ENCODE measurements at places on chromosomes 13 and 19.

GRCh38 chr13:108166078-108166477 lies 49.3 kb downstream of the LIG4 start:
- ATAC-seq, result no peak

GRCh38 chr13:21672796-21673538 lies 2.1 kb downstream of the FGF9 start:
- no peak for ATAC-seq

DNA sequence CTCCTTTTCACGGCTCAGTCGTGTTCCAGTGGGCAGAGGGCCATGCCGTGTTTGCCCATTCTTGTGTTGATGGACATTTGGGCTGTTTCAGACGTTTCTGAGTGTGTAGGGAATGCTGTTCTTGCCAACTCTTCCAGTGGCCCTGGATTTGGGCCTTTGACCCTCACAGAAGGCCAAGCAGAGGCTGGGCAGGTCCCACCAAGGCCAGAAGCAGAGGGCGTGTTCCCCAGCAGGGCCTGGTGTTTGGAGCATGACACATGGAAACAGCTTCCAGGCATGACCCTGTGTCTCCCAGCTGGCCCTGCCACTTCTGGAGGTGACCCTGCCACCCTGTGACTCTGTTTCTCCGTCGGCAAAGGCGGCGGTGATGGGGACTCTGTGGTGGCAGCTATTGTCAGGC lies 35.9 kb downstream of the EFNA2 start:
- ATAC-seq, result no peak

DNA sequence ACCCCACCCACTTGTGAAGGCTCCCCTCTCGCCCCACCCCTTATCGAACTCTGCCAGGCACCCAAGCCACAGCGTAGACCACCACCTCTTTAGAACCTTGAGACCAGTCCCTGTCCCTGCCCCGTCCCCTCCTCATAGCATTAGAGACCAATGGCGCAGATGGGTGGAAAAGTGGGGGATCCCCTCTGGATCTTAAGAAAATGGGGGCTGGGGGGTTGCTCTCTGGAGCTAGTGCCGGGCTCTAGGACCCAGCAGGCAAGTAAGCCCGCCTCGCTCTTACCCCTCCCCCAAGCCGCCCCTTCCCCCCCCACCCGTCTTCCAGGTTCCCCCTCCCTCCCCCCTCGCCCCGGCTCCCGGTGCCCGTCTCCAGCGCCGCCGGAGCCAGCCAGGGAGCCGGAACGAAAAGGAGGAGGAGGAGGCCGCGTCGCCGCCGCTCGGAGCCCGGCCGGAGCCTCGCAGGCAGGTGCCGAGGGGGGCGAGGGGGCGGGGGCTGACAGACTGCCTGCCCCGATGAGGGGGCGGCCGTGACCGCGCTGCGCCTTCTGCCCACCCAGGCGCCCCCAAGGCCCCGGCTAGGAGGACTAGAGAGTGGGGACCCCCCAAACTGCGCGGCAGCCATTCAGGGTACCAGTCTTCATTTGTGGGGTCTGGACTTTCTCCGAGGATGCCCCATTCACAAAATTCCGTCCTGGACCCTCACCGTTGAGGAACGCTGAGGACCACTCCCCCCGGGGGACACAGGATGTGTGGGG lies at the start of gene SPRED3:
TSS of gene SPRED3 (plus strand) at position 349 of the 752 bp plus-strand sequence. CDS start 1,606 bp downstream, outside the sequence.
- ATAC-seq, result no peak

GRCh38 chr13:109100705-109101304 lies 471.4 kb downstream of the MYO16 start:
- no peak for ATAC-seq

GRCh38 chr13:98405107-98405571 lies 171.8 kb downstream of the STK24 start:
- no peak for ATAC-seq

DNA sequence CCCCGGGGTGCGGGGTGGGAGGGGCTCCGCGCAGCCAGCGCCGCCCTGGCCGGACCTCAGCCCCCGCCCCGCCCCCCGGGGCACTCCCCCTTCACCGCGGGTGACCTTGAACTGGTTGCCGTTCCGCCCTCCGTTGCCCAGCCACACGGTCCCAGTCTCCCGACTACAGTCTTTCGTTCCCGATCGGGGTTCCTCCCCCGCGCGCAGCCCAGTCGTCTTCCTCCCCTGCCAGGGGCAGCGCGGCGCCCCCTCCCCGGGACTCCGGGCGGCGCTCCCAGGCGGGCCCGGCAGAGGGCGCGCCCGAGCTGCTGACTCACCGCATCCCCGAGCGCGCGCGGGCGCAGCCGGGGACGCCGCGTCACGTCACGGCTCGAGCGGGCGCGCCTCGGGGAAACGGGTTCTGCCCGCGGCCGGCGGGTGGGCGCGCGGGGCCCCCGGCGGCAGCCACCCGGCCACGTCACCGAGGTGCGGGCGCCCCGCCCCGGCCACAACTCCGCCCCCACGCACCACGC lies 459 bp downstream of the MIDN start:
- peak; percentile 37 for ATAC-seq

- no peak for ATAC-seq
Measured at GRCh38 chr13:103000157-103000556, 66.1 kb downstream of the SLC10A2 start.

GRCh38 chr19:39406656-39407409 lies at the start of gene ZFP36:
Gene ZFP36, plus strand, starts transcription at chr19:39406847. Its CDS starts 58 bp downstream, at chr19:39406905.
- peak; percentile 57 for ATAC-seq

GRCh38 chr13:25939961-25940687 lies 111.7 kb downstream of the SHISA2 start:
- ATAC-seq, result peak; percentile 5

DNA sequence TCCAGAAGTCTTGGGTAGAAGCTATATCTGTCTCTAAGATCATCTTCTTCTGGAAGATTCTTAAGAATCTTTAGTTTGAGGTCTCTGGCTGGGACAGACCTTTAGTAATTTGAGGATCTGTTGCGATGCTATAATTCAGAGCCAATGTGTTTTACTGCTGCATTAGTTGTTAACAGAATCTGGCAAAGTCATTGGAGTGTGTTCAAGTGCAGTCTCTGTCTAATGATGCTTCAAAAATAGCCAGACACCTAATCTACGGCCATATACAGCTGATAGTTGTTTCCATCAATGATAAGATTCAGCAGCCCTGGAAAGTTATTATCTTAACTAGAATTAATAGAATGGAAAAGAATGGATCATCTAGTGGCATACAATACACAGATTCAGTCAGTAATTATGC lies 72.6 kb downstream of the CDK8 start:
- ATAC-seq, result no peak

DNA sequence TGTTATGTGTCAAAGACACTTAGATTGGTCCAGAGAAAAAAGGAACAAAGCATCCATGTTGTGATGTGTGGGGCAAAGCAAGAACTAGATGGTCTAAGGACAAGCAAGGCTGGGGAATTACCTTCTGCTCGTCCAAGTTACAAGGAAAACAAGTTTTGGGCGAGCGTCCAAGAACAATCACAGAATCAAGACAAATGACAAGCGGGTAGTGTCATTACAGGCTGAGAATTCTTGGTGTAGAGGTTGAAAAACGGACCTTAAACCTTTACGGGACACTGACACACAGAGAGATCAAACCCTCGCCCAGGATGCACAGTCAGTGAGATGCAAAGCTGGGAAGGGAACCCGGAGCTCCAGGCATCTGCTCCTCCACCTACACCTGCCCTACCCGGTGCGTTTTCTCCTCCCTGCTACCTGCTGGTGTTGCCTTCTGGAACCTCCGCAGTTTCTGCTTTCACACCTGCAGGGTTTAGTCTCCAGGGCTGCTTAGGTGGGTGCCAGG lies 515 bp upstream of the ZNF324B start:
- peak; percentile 2 for ATAC-seq

GRCh38 chr13:78401873-78402707 lies 201.3 kb downstream of the POU4F1 start:
- no peak for ATAC-seq

- no peak for ATAC-seq
Measured at GRCh38 chr13:87302931-87303330, 368.2 kb upstream of the SLITRK5 start.

DNA sequence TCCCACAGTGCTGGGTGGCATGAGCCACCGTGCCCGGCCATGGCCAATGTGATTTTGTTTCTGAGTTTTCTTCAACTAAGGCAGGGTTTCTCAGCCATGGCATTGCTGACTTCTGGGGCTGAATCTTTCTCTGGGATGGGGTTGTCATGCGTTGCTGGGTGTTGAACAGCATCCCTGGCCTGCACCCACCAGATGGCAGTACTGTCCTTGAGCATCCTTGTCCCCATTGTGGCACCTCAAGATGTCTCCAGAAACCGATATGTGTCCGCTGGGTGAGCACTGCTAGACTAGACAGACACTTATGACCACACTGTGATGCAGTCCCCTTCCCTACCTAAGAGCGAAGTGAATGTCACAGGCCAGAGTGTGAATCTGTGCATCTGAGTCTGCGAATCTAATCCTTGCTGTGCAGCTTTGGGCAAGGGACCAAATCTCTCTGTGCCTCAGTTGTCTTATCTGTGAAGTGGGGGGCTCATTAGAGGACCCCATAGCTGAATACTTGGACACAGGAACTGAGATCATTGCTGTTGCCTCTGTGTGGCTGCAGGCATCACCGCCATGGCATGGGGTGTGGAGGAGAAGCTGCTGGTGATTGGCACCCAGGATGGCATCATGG lies 50.3 kb upstream of the SIN3B start:
- ATAC-seq, result peak; percentile 74

DNA sequence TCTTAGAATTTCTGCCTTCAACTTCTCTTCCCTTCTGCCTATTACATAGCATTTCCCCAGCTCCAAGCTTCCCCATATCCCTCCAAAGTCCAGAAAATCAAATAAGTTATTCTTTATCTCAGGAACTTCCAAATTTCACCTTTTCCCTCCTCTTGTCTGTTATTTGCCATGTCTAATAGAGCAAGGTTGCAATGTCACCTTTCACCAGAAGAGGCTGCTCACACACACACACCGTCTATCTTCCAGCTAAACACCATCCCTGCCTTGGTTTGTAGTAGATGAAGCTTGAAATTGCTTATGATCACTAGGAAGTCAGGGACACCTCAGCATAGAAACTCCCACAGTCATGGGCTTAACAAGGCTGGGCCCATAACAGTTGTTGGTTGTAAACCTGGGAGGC lies 48.4 kb downstream of the ZNRF4 start:
- ATAC-seq, result no peak

DNA sequence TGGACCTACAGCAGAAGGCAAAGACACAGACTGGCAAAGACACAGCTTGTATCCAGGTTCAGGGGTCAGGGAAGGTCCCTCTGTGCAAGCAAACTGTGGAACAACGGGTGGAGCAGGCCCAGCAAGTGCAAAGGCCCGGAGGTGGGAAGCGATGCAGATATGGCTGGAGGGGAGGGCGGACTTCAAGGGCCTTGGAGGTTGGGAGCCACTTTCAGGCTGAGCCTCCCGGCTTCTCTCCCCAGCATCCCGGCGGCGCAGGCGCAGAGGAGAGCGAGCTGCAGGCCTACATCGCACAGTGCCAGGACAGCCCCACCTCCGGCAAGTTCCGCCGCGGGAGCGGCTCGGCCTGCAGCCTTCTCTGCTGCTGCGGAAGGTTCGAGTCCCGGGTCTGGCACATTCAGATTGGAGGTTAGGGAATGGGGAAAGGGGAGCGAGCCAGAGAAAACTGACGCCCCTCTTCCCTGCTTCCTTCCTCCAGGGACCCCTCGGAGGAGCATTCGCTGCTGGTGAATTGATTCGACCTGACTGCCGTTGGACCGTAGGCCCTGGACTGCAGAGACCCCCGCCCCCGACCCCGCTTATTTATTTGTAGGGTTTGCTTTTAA lies 2.1 kb upstream of the PNPLA6 start:
- no peak for ATAC-seq

GRCh38 chr19:13627531-13627930 lies 121.3 kb upstream of the CACNA1A start:
- peak; percentile 41 for ATAC-seq

GRCh38 chr13:73198991-73199411 lies 140.2 kb downstream of the KLF5 start:
- no peak for ATAC-seq

- no peak for ATAC-seq
Measured at GRCh38 chr19:6774821-6775707, 2.6 kb downstream of the VAV1 start.

DNA sequence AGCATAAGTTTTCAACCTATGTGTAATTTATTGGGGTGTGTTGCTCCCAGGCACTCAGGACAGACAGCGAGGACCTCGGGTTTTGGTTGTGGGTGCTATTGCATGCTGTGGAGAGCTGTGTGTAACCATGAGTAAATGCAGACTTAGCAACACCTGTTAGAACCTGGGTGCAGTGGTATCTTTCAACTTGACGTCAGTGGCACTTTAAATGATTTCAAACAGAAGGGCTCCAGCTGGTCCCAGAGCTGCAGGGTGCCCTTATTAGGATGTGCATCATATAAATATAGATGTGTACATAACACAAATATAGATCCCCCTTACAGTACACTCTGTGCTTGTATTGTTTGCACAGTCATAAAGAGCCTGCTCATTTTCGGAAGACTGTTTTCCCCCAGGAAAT lies 228.3 kb upstream of the IRS2 start:
- ATAC-seq, result no peak

- no peak for ATAC-seq
Measured at GRCh38 chr19:5520501-5520900, 47.3 kb downstream of the TINCR start.

GRCh38 chr13:25963674-25964073 lies 88.1 kb downstream of the SHISA2 start:
- no peak for ATAC-seq

- peak; percentile 64 for ATAC-seq
Measured at GRCh38 chr19:16355293-16356043, 30.8 kb downstream of the KLF2 start.

- no peak for ATAC-seq
Measured at GRCh38 chr13:97746649-97747048, 206.8 kb upstream of the IPO5 start.

GRCh38 chr13:43377973-43378372 lies 354.6 kb downstream of the DNAJC15 start:
- ATAC-seq, result no peak

DNA sequence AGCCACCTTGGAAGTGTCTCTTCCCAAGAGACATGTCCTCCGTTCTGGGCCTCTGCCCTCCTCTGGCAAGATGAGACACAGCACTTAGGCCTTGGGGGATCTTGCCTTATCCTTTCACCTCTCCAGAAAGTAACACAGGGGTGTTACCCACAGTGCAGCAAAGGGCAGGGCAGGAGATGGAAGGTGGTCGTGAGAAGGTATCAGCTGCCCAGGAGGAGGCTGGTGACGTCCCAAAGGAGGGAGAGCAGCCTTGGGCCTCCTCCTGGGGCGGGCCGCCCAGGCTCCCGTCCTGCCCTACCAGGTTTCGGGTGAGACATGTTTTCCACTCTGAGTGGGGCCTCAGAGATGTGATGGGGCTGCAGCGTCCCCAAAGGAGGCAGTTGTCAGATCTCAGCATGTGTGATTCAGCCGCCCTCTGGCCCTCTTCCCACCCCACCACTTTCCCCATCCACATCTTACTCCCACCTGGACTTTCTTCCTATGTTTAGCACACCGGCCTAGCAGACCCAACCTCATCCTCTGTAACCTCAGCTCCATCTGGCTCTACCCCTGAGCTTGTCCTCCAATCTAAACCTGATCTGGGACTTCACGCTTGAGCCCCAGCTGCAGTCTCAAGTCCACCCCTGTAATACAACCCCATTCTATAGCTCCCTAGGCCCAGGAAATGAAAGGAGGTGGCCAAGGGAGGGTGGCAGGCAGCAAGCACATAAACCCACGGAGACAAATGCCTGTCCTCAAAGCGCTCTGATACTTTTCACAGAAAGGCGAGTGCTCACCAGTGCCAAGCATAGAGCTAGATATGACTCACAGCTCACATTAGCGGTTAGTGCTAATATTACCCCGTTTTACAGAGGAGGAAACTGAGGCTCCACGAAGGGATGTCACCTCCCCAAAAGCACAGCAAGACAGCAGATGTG lies 9.3 kb downstream of the POU2F2 start:
- peak; percentile 80 for ATAC-seq

- ATAC-seq, result no peak
Measured at GRCh38 chr19:30022659-30023058, 80.6 kb downstream of the URI1 start.

- ATAC-seq, result peak; percentile 68
Measured at GRCh38 chr13:36297366-36298338, at the start of gene CCDC169. Gene CCDC169, minus strand, starts transcription at chr13:36297814. Its CDS starts 95 bp downstream, at chr13:36297719.
